ENCODE measurements at places on chromosomes 3 and 15.

DNA sequence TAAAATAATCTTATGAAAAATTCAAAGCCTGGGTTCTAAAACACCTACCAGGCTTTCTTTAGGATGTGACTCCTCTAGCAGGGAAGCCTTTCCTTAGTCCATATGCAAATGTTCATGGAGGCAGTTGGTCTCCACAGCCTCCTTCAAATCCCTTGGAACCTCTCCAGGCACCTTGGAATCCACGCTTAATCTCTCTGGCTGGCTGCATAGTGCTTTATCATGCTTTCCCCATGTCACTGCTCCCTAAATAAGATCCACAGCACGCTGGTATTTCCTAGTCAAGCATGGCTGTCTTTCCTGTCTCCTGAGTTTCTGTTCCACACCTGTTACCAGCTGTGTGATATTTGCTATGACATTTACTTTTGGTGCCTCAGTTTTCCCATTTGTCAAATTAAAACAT, 71.3 kb downstream of the CLSTN2 start:
- DNase-seq, result no peak

DNA sequence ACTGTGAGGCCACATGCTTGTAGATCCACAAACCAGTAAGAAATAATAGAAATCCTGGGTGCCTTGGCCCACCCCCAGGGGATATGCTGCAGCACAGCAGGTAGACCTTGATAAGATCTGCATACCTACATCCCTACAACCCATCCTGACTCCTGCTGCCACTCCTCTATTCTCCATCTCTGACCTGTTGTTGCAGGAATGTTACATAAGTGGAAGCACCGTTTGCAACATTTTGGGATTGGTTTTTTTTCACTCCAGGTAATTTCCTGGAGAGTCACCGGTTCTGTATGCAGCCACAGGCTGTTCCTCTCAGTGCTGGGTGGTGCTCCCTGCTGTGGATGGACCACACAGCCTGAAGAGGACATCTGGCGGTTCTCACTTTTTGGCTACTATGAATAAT, 16.1 kb upstream of the CSPG5 start:
- DNase-seq, result no peak

GRCh38 chr15:92671406-92671805, 15.8 kb upstream of the FAM174B start:
- no peak for DNase-seq

DNA sequence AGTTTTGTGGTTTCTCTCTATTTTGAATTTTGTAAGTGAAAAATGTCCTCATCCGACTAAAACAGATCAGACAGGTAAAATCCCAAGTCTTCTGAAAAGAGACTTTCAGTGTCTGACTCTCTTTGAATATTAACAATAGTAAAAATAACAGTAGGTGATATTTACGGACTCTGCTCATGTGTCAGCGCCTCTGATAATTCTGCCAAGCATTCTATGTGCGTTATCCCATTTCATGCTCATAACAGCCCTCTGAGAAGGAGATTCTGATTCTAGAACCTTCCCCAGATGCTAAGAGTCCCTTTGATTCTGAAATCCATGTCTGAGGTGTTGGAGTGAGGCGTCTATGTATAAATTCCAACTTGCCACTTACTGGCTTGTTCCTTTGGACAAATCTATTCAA, 282.8 kb downstream of the FEZF2 start:
- DNase-seq, result no peak

- no peak for DNase-seq
These were observed 48.1 kb downstream of the PTPN9 start for GRCh38 chr15:75531041-75531450.

- DNase-seq, result peak; percentile 56
These were observed 108.1 kb upstream of the THBS1 start for GRCh38 chr15:39472621-39473297.

DNA sequence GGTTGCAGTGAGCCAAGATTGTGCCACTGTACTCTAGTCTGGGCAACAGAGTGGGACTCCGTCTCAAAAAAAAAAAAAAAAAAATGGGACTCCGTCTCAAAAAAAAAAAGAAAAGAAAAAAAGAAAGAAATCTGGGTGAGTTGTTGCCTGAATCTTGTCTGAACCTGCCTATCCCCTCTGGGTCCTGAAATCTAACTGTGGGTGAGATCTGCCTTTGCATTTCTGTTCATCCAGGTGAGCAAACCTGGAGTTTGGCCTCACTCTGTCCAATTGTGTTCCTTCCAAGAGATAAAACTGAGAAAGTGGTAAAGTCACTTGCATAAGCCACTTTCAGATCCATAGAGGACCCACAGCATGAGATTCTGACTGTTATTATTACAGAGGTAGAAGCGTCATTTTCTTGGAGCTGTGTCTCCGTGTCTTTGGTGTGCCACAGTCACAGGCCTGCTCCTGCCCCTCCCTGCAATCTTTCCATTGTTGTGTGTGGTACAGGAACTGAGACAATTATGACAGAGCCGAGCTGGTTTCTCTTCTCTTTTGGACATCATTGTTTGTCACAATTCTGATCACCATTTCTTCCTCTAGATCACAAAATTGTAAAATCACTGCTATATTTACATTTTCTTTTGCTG, 235.9 kb downstream of the LPP start:
- DNase-seq, result no peak

DNA sequence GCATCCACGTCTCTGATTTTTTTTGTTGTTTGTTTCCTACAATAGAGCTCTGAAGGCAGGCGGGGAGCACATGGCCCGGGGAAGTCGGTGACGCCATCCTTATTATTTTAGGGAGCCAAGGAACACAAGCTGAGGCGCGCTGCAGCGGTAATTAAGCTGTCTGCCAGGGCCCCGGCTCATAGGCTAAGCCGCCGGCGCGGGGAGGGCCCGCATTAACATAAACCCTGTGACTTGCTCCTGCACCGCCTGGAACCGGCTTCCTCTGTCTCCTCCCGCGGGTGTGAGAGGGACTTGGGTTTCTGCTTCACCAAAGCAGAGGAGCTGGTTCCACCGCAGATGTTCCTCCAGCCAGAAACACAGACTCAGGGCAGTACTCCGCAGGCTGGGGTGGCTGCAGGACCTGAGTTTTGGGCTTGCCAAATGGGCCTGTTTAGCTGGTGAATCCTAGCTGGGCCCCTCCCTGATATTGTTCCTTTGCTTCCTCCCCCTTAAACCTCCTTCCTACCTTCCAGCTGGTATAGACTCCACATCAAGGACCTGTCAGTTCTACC, 25.3 kb downstream of the ANP32A start:
- DNase-seq, result no peak

GRCh38 chr15:85993116-85993515, 86.6 kb upstream of the AGBL1 start:
- DNase-seq, result no peak

DNA sequence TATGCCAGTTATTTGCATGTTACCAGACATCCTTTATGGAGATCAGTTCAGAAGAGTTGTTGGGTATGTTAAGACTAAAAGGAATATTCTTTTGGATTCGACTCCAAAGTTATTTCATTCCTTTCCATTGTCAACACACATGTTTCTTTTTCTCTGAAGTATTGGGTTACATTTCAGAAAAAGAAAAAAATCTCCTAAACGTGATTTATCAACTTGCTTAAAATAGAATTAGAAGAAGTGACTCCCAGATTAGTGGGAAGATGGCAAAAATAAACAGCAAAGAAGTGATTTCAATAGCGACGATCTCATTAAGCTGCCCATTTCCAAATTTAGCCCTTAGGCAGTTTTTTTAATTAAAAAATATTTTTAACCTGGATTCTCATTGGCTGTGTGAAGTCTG, 85.4 kb downstream of the TIGIT start:
- no peak for DNase-seq

GRCh38 chr15:20340331-20340811, 201.2 kb downstream of the GOLGA6L6 start:
- no peak for DNase-seq

DNA sequence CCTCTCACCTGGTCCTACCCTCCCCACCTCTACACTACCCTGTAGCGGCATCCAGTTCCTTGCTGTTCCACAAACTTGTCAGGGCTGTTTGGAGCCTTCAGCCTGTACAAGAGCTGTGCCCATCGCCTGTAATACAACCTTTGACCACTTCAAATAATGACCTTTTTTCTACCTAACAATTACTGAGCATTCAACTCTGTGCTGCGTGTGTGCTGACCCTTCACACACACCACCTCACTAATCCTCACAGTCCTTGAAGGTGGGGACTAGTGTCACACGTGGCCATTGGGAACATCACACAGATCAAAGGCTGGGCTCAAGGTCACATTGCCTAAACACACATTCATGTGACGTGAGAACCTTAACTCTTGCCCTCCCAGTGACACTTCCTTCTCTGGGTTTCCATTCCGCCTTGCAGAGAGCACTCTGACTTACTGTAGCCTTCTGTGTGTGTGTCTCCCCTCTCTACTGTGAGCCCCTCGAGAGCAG, 3.1 kb downstream of the C3orf20 start:
- DNase-seq, result no peak

GRCh38 chr3:183073839-183074238, 25.5 kb downstream of the MCCC1 start:
- no peak for DNase-seq

DNA sequence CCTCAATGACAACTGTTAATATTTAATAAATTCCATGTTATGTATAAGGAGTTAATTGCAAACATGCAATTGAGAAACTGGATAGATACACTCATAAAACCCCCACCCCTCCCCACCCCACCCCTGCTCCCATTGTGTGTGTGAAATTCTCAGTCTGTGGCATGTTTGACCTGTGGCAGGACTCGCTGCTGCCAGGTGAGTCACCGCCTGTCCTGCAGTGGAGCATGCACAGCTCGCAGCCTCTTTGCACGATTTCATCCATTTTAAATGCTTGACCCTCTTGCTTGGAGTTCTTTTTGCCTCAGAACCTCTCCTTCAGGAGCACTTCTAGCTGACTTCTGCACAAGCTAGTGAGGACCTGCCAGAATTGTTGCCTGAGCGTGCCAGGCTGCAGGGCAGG, 5.3 kb upstream of the APEH start:
- peak; percentile 6 for DNase-seq

GRCh38 chr3:171190668-171191067, 164.1 kb upstream of the SLC2A2 start:
- DNase-seq, result no peak

DNA sequence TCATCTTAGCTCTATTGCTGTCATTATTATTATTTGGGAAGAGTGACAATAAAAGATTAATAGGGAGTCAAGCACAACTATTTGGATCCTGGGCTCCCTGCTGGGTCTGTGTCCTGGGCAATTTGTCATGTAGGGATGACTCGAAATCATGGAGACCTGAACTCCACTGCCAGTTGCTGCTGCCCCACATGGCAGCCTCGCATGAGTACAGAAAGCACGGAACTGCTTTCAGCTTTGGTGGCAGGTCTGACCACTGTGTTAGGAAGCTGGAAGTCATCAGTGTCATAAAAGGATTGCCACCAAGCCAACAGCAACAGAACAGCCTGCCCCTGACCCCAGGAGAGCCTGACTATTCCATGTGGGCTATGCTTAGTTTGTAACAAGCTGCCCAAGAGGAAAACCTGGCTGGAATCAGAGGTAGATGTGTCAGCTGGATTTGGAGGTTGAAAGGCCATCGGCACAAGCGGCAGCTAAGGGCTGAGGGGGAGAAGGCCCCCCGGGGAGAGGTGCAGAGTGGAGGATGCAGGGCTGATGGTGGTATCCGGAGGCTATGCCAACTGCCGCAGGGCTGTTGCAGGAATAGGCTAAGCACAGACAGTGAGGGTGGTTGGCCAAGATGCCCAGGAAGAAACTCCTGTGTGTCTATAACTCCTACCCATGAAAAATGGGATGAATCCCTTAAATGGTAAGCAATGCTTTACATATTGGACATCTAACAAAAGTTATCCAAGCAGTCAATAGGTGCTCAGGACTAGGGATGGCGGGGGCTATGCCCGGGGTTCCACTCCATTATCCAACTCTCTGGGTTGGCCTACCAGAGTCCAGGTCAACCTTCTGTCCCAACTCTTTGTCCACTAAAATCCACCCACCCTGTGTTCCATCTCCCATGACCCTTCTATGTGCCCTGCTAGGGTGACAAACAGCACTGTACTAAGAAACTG, 291.6 kb downstream of the ADAMTS17 start:
- no peak for DNase-seq

GRCh38 chr15:89693696-89694095, 3.1 kb downstream of the WDR93 start:
- no peak for DNase-seq

- DNase-seq, result no peak
These were observed 176.6 kb downstream of the IL20RB start for GRCh38 chr3:137134431-137134830.

DNA sequence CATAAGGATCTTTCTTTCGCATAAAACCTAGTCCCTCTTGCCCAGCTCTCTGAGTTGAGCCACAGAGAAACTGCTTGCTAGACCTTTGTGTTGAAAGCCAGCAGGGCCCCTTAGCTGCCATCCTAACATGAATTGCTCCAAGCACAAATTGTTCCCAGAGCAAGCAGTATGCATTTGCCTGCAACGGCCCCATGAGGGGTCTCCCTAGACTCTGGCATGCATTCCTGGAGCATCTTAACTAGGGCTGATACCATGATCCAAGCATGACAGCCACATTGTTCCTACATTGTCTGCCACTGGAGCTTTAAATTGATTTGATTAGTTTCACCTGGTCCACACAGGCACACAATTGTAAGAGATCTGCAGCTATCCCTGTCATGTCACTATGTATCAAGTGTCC, 428.1 kb downstream of the TAFA4 start:
- no peak for DNase-seq

- DNase-seq, result no peak
These were observed 168.9 kb downstream of the KLHL25 start for GRCh38 chr15:85625856-85626255.

DNA sequence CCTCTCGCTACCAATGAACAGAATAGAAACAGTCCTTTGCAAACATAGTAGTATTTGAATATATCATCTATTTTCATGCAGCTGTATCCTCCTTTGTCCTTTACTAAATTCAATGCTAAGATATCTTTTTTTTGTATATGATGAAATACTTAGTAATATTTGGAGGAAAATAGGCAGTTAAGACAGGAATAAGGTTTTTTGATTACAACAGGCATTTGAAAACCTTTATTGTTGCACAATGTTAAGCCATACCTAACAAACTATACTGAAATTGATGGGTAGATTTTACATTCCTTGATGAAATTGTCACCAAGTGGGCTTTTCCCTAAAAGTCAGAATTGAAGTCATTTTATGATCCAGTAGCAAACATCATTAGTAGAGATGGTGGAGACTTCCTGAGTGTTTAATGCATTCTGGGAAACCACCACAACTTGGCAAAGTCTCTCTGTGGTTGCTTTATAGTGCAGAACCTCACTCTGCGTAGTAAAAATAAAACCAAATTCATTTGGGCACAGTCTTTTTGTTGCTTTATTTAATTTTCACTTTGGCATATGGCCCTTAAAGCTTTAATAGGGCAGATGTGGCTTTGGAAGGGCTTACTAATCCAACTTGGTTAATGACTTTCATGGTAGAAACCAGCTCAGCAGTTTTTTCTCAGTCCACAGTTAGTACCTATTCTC, 216.0 kb downstream of the DIPK2A start:
- peak; percentile 7 for DNase-seq

GRCh38 chr3:197598404-197598980, 42.7 kb upstream of the BDH1 start:
- no peak for DNase-seq

GRCh38 chr3:131704098-131704497, 201.3 kb upstream of the MRPL3 start:
- DNase-seq, result no peak

GRCh38 chr3:99663977-99664376, 25.6 kb downstream of the COL8A1 start:
- no peak for DNase-seq

GRCh38 chr15:64070965-64071851, 22.4 kb downstream of the CIAO2A start:
- DNase-seq, result no peak

Measured in T1000 (cell line).